ENCODE measurements at places on chromosomes 16 and 17.

DNA sequence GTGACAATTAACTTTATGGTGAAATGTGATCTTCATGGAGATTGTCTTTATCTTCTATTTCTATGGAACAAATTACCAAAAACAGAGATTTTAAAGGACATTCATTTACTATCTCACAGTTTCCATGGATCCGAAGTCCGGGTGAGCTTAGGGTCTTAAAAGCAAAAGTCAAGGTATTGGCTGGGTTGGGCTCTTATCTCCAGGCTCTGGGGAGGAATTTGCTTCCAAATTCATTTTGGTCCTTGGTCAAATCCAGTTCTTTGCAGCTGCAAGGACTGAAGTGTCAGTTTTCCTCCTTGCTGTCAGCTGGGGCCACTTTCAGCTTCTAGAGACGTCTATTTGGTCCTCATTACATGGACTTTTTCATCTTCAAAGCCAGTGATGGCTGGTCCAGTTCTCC, 395.8 kb upstream of the MAF start:
- DNase-seq = no peak

- peak; percentile 96 for DNase-seq
These were observed 14.6 kb upstream of the CSNK1D start for GRCh38 chr17:82287868-82288801.

DNA sequence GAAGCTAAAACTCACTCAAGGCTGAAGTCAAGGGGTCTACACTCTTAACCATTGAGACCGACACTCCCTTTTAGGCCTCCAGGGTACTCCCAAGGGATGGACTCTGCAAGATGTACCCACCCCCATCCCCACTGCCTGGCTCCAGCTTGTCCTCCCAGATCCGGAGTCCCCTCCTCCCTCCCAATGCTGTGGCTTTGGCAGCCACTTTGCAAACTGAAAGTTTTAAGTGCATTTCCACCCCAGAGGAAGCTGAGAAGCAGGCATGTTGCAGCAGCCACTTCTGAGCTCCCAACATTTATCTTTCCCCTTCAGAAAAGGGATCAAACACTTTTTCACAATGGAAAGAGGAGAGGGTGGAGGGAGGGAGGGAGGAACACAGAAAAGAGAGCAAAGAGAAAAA, 115.2 kb downstream of the COPRS start:
- no peak for DNase-seq

GRCh38 chr17:65078441-65079160, 22.1 kb upstream of the GNA13 start:
- DNase-seq = no peak

DNA sequence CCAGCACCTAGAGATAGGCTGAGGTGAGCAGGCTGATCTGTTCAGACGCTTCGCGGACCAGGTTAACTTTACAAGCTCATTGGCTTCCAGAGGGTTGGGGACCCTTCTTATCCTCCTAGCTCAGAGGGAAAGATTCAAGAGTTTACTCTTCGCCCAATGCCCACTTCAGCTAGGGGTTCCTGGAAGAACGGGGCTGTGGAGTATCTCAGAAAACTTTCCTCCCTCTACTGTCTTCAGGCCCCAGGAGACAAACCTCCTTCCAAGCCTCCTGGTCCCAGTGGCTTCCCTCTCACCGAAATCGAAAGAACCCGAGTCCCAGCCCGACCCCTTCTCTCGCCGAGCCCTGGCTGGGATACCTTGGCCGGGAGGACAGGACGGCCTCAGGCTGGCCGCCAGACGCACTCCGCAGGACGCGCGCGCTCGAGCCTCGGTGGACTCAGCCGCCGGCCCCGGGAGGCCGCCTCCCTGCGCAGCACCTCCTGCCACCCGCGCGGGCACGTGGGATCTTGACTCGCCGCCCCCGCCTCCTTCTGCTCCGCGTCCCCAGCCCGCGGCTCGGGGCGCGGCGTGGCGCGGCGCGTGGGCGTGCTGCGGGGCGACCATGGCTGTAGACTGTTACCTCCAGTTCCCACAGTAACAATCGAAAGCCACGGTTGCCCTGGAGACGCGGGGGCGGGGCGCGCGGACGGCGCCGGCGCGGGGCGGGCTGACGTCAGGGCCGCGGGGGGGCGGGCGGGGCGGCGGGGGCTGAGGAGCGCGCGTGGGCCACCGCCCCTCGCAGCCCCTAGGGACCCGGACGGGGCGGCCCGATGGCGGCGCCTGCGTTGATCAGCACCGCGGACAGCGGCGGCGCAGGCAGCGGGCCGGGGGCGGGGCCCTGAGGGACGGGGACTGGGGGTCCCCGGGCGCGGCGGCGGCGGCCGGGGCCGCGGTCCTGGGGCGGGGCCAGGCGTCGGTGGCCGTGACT, 5.3 kb upstream of the HIC1 start:
- DNase-seq = peak; percentile 60

DNA sequence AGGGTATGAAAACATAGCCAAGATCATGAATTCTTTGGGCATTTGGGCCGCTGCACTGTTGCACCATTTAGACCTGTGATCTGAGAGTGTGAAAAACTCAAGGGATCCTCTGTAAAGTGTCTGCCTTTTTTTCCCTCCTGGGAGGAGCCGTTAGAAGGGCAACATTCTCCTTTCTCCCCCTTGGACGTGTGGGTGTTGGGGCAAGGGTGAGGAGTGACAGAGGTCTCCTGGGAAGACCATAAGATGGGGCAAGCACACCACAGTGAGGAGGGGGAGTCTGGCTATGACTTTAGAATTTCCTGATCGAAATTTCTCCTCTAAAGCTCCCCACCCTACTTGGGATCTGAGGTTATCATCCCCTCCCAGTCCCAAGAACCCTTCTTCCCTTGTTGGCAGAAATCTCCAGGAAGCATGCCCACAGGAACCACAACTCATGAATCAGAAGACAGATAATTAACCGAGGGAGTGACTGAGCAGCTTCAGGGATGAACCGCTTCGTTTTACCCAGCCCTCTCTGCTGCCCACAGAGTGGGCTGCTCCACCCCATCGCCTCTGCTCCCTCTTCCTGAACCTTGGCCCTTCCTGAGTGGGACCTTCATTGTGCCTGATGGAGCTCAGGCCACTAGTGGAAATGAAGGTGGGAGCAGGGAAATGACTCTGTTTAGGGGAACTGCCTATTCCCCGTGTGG, 4.2 kb downstream of the ITGB3 start:
- no peak for DNase-seq

- no peak for DNase-seq
These were observed 500.3 kb upstream of the CDH11 start for GRCh38 chr16:65622151-65622550.

GRCh38 chr17:10870336-10871050, 32.6 kb upstream of the PIRT start:
- DNase-seq = no peak

DNA sequence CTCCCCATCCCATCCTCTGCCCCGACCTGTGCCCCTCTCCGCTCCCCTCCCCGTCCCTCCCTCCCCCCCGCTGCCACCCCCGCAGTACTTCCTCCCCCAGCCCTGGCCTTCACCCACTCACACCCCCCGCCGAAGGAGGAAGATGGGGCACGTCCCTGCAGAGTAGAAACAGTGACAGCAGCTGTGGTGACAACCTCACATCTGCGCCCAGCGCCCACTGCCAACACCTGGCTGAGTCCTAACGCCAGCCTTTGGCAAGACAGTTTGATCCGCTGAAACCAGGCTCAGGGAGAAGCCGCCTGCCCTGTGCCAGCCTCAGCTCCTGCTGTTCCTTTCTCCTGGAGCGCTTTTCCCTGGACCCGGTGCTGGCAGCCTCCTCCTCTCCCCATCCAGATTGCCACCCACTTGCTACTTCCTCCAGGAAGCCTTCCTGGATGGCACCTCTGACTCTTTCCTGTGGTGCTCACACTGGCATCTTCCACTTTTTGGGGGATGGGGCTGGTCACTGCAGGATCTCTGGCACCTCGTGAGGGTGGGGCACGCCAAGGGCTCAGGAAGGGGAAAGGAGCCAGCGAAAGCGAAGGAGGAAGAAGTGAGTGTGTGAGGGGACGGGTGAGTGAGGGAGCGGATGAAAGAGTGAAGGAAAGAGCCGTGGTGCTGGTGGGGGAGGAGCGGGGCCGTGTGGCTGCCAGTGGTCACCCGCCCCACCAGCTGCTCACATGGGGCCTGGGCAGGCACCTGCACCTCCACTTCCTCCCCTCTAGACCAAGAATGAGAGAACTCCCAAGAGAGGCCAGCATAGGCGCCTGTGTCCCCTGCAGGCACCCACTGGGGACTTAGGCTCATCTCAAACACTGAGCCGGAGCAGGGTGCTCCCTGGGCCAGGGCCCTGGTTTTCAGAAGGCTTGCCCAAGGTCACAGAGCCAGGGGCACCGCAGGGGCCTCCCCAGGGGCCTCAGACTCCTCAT, 27.0 kb downstream of the ZFPM1 start:
- no peak for DNase-seq

DNA sequence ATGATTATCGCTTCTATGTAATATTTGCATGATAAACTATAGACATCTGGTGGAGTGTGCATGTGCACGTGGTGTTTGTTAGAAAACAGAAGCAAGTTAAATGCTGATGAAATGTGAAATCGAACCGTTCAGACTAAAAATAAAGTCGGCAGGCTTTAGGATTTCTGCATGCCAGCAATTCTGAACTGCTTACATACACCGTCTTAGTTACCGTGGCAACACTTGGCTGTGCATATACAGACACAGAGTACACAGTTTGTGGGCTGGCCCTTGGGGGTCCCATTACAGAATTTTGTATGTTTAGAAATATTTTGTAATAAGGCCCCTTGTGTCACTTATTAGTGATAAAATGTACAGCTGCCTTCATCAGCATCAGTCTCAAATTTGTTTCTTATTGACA, 605.5 kb downstream of the RBFOX1 start:
- no peak for DNase-seq

DNA sequence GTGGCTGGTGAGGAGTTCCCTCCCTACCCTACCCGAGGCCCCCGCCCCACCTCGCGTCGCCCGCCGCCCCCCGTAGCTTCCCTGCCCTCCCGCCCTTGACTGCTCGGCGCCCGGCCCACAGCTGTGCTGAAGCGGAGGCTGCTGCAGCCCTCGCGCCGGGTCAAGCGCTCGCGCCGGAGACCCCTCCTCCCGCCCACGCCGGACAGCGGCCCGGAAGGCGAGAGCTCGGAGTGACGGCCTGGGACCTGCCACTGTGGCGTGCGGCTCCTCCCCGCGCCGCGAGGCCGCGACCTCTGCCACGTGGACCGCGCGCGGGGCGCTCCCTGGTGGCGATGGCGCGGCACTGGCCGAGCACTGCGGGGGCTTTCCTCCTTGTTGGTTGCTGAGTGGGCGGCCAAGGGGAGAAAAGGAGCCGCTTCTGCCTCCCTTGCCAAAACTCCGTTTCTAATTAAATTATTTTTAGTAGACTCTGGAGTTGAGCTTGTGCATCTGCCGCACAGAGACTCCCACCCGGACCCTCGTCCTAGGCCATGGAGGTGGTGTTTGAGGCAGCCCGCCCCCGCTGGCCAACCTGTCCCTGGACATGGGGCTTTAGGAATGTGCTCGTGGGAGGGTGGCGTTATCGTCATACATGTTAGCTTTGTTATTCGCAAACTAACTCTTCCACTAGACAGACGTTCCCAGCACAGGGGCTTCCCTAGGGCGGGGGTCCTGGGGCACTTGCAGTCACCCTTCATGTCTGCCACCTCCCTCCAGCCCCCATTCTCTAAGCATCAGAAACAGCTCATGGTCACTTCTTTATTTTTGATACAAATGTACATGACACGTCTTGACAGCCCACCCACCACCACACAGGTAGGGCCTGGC, 4.4 kb downstream of the TP53I13 start:
- DNase-seq = no peak

GRCh38 chr17:2237950-2238349, 65.6 kb downstream of the SMG6 start:
- DNase-seq = no peak

- DNase-seq = no peak
These were observed 80.7 kb downstream of the HELZ start for GRCh38 chr17:67164302-67164701.

GRCh38 chr17:65627891-65628643, 66.6 kb upstream of the AXIN2 start:
- DNase-seq = peak; percentile 94

GRCh38 chr17:76540381-76541300, 797 bp downstream of the PRCD start:
- DNase-seq = peak; percentile 96

DNA sequence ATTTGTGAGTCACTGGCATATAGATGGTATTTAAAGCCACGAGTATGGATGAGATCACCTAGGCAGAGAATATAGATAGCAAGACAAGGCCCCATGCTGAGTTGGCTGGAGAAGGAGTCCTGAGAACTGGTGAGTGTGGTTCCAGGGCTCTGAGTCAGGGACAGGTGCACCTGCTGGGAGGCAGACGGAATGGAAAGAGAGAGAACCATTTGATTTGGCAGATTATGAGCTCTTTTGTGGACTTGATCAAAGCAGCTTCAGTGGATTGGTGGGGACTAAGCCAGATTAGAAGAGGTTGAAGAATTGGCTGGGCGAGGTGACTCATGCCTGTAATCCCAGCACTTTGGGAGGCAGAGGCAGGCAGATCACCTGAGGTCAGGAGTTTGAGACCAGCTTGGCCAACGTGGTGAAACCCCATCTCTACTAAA, 4.3 kb upstream of the C16orf92 start:
- DNase-seq = no peak

GRCh38 chr17:32503251-32504165, 16.7 kb downstream of the CDK5R1 start:
- DNase-seq = no peak

- peak; percentile 20 for DNase-seq
These were observed 11.7 kb downstream of the CFAP52 start for GRCh38 chr17:9587969-9588656.

Data from SHP77 (cell line).